ENCODE measurements at places on chromosomes 3 and 15.

- no peak for DNase-seq
Measured at GRCh38 chr3:34264337-34265041, 466.1 kb downstream of the PDCD6IP start.

GRCh38 chr3:180594631-180595558, 7.1 kb upstream of the TTC14 start:
- DNase-seq: no peak

- no peak for DNase-seq
Measured at GRCh38 chr3:41330465-41330864, 131.2 kb downstream of the CTNNB1 start.

- DNase-seq: no peak
Measured at GRCh38 chr3:187996609-187997008, 157.3 kb upstream of the LPP start.

- DNase-seq: no peak
Measured at GRCh38 chr3:127135241-127136023, 57.5 kb upstream of the PRR23E start.

DNA sequence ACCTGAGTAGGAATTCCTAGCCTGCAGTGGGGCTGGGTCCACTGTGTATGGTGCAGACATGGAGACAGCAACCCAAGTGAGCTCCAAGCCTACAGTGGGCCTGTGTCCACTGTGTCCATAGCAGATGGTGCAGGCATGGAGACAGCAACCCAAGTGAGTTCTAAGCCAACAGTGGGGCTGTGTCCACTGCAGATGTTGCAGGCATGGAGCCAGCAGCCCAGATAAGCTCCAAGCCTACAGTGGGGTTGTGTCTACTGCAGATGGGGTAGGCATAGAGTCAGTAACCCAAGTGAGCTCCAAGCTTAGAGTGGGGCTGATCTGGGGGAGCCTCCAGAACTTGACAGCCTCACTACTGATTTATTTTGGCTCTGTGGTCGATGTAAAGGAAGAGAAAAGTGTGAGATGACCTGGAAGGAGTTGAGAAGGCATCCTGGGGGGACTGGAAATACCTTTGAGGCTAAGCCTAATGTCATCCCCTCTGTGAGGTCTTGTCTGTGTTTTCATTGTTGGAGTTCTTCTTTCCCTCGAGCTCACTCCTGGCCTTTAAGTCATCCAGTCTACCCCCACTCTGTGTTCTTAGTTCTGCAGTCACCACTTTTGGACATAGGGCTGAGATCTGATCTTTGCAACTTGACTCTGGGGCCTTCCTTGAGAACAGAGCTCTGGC, 22.4 kb upstream of the IL16 start:
- no peak for DNase-seq

GRCh38 chr3:15361494-15362214, 29.3 kb upstream of the SH3BP5 start:
- peak; percentile 72 for DNase-seq
